ENCODE measurements at places on chromosomes 6 and 20. TPM values are rescaled to one million over a fixed set of nuclear protein-coding genes. Genes with fewer than 3 reads are reported as not detected.

Gene RPP21
- 19.2 TPM for total RNA-seq

Gene EDN1
- total RNA-seq: 91.0 TPM

Gene MATN4
- 0.54 TPM for total RNA-seq

Gene SCRT2
- not detected for total RNA-seq

Gene SYTL3
- total RNA-seq: 13.2 TPM

Gene GZF1
- total RNA-seq: 18.4 TPM

Gene TRAPPC3L
- total RNA-seq: not detected

Gene RPP40
- total RNA-seq: 15.1 TPM

Gene GLP1R
- not detected for total RNA-seq

Gene HSPA12B
- total RNA-seq: 0.22 TPM

Gene CEP85L
- 6.3 TPM for total RNA-seq

Gene GUCA1A
- total RNA-seq: 2.2 TPM

Gene ZBP1
- not detected for total RNA-seq

All from placental epithelial cell (primary cell).